ENCODE measurements at places on chromosomes 2 and 18. TPM values are rescaled to one million over a fixed set of nuclear protein-coding genes. Genes with fewer than 3 reads are reported as not detected.

The RAB10 gene
- 100 TPM for total RNA-seq

The DSG1 gene
- total RNA-seq, result not detected

The PDE11A gene
- total RNA-seq, result 2.6 TPM

The NTSR2 gene
- total RNA-seq, result not detected

The CNGA3 gene
- not detected for total RNA-seq

The RAB3GAP1 gene
- 35.0 TPM for total RNA-seq

The NAT8 gene
- total RNA-seq, result not detected

The KLHL14 gene
- total RNA-seq, result not detected

The CYTIP gene
- total RNA-seq, result not detected

The CYP27C1 gene
- total RNA-seq, result 1.0 TPM

The MROH2A gene
- total RNA-seq, result not detected

The TMEM17 gene
- total RNA-seq, result 2.4 TPM

The REG3G gene
- not detected for total RNA-seq

The POTEJ gene
- total RNA-seq, result not detected

The MC5R gene
- total RNA-seq, result not detected

The WDR12 gene
- total RNA-seq, result 112 TPM

The IMPA2 gene
- total RNA-seq, result 51.4 TPM

The GPBAR1 gene
- not detected for total RNA-seq

The CRYBA2 gene
- total RNA-seq, result not detected

The GIGYF2 gene
- total RNA-seq, result 26.7 TPM

The STEAP3 gene
- total RNA-seq, result 6.0 TPM

The CRACDL gene
- total RNA-seq, result 2.9 TPM

The CYP1B1 gene
- total RNA-seq, result not detected

The C2orf76 gene
- 20.9 TPM for total RNA-seq

The CPLX4 gene
- not detected for total RNA-seq

The SERPINB10 gene
- total RNA-seq, result not detected

The PLCL1 gene
- not detected for total RNA-seq

The CELF4 gene
- total RNA-seq, result not detected

The NFE2L2 gene
- total RNA-seq, result 60.8 TPM

The ARHGEF33 gene
- not detected for total RNA-seq
